ENCODE measurements at places on chromosomes 16 and 17.
A peak's percentile ranks its signal among the peaks of the same experiment; 100 is the strongest.

- no peak for DNase-seq
Observed at GRCh38 chr17:46889992-46890564, 32.9 kb upstream of the GOSR2 start.

DNA sequence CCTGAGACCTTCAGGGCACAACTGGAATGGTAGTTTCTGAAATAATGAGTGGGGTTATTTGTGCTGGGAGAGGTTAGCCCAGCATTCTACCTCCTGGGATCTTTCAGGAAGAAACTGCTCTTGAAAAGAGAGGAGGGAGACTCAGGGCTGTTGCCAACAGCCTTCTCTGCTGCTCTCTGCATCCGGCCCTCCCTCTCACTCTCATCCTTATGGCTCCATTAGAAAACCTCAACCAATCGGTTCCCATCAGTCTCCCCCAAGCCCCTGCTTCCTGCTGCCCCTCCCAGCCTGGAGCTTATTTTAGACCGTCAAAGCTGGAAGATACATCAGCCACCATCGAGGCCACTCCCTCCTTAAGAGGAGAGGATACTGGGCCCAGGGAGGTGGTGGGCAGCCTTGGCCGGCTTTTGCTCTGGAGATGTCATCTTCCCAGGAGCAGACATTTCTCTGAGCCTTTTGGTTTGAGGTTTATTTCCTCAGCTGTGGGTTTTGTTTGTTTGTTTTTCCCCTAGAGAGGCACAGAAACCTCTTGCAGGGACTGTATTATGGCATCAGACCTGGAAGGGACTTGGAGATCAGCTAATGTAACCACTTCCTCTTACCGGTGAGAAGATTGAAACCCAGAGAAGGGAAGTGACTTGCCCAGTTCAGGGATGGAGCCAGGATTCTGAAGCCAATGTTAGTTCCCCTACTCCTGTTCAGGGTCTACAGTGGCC lies 2.7 kb downstream of the MPRIP start:
- peak; percentile 96 for DNase-seq

DNA sequence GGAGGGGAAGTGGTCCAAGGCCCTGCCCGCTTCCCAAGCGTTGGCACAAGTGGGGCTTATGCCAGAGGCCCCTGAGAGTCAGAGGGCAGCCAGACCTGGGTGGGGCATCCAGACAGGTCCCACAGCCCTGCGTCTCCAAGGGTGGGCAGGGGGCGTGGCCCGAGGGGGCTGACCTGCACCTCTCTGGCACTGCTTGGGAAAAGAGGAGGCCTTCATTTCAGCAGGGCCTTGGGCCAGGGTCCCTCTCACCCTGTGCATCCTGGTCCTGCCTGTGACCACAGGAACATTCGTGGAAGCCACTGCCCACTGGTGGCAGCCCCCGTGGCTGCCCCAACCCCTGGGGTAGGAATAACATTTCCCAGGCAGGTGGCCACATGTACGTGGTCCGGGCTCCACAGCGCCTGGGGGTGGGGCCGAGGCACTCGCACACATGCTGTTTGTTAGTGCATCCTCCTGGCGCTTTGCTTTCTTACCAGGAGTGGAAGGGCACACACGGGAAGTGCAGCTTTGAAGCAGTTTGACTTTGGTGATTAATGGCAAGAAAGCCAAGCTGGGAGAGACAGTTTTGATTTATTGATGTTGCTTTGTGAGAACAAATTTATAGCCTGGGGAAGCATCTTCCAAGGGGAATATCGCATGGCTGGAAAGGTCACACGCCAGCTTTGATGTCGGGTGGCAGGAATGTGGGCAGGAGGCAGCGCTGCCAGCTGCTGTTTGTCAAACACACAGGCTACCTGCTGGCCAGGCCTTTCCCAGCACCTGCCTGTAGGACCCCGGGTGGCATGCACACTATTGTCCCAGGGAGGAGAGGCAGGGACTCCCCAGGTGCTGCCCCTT lies 4.3 kb downstream of the CENPX start:
- DNase-seq, result no peak

- DNase-seq, result no peak
Observed at GRCh38 chr16:4315186-4316107, at the start of gene GLIS2. TSS of gene GLIS2 (plus strand) at chr16:4316067. CDS start at chr16:4332281, 16,214 bp downstream.

DNA sequence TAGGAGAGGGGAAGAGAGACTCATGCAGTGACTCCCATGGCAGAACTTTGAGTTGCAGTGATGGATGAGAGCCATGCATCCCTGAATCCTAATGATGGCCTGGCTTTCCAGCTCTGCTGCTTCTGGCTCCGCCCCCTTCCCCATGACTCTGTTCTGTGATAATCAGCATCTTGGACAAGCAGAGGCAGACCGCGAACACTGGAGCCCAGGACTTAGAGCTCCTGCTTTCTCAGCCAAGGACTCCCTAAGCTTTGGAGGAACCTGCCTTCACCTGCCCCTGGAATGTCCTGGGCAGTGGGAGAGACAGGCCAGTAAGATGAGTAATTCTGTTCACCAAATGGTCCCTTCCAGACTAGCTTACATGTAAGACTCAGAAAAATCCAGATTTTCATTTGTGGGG lies 12.5 kb downstream of the CCDC92B start:
- DNase-seq, result no peak

Data from MV-4-11 (cell line).